Activated naive CD8-positive, alpha-beta T cell treated with anti-CD3 and anti-CD28 coated beads for 36 hours (primary cell): ENCODE measurements at places on chromosomes 2 and 18. TPM values are rescaled to one million over a fixed set of nuclear protein-coding genes. Genes with fewer than 3 reads are reported as not detected.

DNA sequence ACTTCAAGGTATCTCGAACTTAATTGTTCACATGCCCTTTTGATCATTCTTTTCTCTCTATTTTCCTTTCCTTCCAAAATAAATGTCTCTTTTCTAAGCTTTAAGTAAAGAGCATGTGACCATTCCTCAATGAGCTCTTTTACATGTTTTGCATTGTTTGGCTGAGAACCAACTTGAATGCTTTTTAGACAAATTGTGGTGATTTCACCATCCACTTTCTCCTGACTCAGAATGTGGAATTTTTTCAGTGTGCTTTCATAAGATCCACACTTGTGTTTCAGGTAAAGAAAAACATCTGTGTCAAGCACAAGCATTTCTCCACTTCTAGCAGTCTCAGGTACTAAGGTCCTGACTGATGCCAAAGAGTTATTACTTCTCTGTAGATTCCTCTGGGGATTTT lies 10.7 kb downstream of the RBM43 start:
- DNase-seq, result no peak

DNA sequence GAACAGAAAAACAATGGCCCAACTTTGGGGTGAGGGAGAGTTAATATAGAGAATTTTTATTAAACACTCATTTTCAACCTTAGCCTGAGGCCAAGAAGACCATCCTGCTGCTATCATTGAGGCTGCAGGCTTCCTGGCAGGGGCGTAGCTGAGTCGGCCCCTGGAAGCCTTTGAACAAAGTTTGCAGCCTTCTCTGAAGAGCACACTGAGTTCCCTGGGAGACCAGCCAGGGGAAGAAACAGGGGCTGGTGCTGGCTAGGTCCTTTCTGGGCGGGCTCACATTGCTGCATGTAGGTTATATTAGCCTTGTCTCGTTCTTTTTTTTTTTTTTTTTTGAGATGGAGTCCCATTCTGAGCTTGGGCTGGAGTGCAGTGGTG lies 126.8 kb upstream of the HS6ST1 start:
- DNase-seq, result no peak

DNA sequence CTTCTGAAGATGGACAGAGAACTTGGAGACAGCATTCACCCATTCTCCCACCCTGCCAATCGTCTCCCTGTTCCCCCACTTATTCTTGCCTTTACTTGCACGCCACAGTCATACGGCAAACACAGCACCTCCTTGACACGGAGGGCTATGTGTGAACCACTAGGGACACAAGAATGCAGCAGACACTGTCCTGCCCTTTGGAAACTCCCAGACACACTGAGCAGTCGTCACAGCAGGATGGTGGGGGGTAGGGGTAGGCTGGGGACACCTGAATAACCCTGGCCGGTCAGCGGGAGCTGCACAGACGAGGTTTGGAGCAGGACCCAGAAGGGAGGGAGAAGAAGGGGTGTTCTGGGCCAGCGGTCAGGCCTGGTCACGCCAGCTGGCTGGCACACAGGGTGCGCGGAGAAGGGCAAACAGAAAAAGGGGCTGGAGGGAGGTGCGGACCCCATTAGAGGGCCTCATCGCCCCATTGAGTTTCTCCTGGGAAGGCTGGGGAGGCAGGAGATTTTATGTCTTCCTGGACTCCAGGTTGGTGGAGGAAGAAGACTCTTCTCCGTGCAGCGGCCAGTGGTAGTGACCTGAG lies 40.0 kb upstream of the FOSL2 start:
- no peak for DNase-seq

DNA sequence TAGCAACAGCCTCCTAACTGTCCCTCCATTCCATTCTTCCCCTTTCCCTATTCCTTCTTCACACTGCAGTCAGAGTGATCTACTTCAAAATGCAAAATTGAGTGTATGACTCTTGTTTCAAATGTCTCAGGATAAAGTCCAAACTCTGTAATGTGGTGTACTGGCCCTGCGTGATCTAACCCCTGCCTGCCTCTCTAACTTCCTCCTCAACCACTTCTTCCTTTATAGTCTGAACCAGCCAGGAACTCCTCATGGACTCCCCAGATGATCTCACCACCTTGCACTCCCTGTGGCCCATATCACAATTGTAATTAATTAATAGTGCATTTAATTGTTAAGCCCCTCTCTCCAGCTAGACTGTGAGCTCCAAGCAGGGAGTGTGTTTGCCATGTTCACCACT lies 3.1 kb upstream of the B3GNT2 start:
- no peak for DNase-seq

- no peak for DNase-seq
Measured at GRCh38 chr18:43970656-43971055, 693.4 kb upstream of the SYT4 start.

DNA sequence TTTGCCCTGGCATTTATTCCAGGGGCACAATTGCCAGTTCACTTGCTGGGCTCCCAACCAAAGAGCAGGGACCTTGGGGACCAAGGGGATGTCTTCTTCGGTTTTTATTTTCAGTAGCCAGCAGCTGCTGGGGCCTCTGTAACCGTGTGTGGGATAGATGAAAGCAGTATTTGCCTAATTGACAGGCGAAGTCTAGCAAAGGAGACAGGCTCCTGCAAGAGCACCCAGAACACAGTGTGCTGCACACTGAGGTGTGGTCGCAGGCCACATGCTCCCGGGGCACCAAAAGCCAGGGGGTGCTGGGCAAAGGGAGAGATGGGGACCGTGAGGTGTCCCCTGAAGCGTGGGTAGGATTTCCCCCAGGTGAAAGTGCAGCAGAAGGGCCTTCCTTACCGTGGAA lies 5.3 kb downstream of the SAG start:
- no peak for DNase-seq

DNA sequence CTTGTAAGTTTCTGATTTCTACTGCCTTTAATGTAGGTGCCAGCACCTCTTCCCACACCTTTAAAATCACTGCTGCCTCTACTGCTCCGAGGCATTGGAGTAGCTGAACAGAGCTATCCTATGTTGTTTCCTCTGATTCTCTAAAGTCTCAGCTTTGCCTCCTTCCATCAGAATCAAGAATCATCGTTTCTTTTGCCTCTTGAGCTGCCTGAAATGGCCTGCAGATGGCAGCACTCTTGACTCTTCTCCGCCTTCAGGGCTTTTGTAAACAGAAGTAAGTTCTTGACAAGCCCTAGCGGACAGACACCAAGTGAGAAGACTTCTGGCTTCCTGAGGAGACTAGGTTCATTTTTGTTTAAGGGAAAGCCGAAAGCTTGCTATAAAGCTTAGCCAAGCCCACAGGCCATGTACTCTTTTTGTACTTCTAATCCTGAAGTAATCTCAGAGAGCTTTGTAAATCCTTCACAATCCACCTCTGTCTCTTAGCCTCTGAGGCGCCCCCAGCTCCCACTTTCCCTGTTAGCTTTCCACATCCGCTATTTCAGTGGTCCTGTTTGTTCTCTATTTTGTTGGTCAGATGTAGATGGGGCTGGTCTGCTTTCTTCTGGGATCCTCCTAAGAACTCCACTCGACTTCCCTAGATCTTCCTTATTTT lies 48.4 kb downstream of the GTF3C3 start:
- peak; percentile 46 for DNase-seq

- no peak for DNase-seq
Measured at GRCh38 chr2:181426672-181427071, 30.5 kb upstream of the ITGA4 start.

DNA sequence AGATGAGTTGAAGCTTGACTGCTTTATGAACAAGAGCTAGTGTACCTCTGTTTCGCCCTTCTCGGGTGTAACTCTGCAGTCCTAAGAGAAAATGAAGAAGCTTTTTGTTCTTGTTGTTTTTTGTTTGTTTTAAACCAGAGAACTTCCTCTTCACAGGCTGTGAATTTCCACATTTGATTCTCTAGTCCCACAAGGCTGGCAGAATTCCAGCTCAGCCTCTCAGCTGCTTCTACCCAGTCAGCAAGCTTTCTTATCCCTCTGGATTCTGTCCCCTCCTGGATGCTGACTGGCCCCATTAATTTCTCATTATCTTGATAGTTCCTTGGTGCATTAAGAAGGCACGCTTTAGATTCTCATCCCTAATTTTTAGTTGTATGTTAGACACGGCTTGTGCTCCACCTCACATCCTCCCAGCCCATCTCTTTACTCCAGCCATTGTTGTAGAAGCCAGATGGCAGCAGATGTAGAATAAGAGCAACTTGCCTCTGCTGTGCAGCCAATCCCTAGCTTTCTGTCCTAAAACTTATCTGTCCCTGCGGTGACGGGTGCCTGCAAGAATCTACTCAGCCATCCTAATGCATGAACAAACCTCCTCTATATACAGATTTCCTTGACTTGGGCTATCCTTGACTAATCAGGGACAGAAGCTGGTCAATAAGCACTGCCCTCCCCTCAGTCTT lies 12.3 kb upstream of the RESP18 start:
- no peak for DNase-seq

- no peak for DNase-seq
Measured at GRCh38 chr2:16123421-16123820, 183.1 kb downstream of the MYCN start.

GRCh38 chr18:79589601-79590091 lies 90.0 kb upstream of the CTDP1 start:
- DNase-seq, result no peak

- DNase-seq, result no peak
Measured at GRCh38 chr2:226884166-226884565, 48.3 kb downstream of the RHBDD1 start.

- DNase-seq, result no peak
Measured at GRCh38 chr18:78207942-78208341, 771.7 kb upstream of the SALL3 start.

GRCh38 chr2:115414466-115414865 lies 972.0 kb downstream of the DPP10 start:
- no peak for DNase-seq

DNA sequence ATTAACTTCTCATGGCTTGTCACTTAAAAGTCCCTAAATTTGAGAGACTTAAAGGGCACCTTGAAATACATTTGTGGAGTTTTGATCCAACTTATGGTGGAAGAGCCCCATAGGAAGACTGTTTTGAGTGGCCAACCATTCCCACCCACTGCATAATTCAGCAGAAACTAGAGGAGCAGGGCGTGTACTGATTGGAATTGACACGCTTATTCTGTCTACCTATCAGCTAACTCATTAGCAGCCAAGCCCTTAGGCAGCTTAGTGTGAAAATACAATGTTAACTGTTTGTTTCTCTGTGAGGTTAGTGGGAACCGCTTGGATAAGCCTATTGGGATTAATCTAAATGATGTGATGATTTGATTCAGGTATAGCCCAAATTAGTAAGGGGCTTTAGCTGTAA lies 6.4 kb downstream of the LGALSL start:
- DNase-seq, result no peak

DNA sequence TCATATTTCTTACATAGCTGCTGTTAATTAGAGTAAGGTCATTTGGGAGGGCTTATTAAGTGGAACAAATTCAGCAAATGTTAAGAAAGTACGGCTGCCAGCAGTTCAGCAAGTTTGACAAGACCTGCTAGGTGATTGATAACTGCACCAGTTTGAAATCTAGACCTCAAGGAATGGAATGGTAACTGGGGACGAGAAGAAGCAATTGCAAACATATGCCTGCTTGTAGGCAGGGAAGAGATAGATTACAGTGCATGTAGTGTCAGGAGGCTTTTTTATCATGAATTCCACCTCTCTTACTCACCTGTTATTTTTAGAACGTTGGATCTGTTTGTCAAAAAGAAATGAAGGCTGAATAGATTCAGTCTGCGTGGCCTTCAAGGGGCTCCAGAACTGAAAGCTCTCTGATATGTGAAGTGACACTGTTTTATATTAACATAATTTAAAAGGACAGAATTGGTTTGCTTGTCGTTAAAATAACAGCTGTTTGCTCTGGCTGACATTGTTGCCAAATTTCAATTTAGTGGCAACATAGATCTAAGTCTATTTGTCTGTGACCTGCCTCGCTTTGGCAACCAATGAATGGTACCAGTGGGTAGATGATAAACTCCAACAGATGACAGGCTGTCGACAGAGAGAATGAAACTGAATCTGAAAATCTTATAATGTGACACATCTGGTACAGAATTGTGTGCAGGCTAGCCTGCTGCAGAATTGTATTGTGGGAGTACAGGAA lies 199.3 kb downstream of the ZNF407 start:
- peak; percentile 7 for DNase-seq

DNA sequence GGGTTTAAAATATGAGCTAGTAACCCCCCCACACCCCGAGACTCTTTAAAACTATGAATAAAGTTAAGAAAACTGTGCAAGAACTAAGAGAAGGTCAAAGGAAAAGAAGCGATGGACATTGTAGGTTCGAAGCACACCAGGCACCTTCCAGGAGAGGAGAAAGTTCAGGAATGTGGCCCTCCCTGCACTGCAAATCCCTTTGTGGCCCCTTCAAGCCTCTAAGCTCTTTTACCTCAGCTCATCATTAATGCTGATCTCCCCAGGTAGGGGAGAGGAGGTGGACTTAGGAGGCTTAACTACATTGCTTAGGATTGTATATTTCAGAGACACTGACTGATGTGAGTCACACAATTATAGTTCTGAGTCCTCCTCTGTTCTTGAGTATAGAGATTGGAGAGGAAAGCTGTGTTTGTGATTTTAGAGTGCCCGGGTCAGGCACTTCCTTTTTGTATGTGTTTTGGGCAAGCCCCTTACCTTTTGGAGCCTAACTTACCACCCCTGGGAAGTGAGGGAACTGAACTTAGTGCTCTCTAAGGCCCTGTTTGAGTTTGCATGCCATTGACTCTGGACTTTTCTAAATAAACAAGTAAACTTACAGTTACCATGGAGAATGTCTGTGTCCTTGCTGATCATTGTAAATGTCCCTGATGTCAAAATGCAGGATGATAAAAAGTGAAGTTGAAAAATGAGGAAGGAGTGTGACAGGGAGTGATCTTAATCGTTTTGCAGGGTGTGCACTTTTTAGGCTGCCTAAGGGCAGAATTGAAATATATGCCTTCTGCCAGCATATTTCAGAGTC lies 140.8 kb upstream of the ZEB2 start:
- no peak for DNase-seq

DNA sequence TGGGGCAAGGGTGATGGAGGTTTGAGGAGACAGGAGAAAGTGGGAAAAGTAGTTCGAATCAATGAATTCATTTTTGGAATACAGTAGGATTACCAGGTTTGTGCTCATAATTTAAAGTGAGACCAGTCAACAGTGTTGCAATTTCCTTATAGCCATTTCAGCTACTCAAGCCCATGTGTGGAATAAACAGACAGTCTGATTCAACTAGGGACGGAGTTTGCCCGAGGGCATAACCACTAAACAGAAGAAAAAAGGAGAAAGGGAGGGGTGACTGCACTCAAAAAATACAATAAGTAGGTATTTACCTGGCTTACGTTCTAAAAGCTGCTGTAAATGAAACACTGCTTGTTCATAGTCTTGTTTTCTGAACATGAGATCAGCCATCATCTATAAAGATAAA lies 55.2 kb downstream of the TTC21B start:
- DNase-seq, result no peak

IL1F10 gene
- total RNA-seq, result not detected

IL1R2 gene
- 0.21 TPM for total RNA-seq

PLA2R1 gene
- total RNA-seq, result not detected

AAK1 gene
- total RNA-seq, result 78.3 TPM

VWA3B gene
- not detected for total RNA-seq

DLX1 gene
- 0.10 TPM for total RNA-seq

AQP12A gene
- not detected for total RNA-seq

MYL12A gene
- 316 TPM for total RNA-seq

IL1B gene
- not detected for total RNA-seq

RAB6D gene
- total RNA-seq, result not detected

CHRND gene
- total RNA-seq, result not detected

ABCB6 gene
- 20.4 TPM for total RNA-seq
